C1 segment of cervical spinal cord (tissue), 14 donors: ENCODE measurements at places on chromosomes 5 and 9.
A peak's percentile ranks its signal among the peaks of the same experiment; 100 is the strongest.

- no peak for DNase-seq
These were observed 57.3 kb upstream of the TAF11L2 start for GRCh38 chr5:17440766-17441165.

DNA sequence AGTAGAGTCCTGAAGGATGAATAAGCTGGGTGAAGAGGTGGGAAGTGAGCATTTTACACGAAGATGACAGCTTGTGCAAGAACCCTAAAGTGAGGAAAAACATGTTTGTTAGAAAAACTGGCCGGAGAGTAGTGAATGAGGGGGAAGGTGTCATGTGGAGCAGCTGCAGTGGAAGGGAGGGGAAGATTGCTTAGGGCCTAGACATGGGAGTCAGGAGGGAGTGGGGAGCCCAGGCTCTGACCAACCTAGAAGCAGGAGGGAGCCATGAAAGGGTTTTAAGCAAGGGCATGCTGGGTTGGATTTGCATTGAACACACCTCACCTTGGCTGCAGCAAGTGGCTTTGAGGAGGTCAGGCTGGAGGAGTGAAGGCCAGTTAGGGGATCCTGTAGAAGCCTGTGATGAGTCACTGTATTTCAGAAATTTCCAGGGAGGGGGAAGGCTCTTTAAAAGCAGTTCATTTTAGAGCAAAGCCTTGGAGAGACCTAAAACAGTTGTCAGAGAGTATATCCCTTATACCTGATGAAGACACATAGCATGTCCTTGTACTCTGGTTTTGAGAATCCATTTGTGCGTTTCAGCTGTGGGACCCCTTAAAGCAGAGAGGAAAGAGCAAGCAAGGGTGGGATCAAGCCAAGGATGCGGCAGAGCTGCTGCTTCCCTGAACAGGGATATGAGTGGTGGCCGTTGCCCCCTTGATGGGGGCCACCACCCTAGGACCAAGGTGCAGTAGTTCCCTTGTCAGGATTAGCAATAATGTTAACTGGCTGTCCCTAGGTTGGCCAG lies 45.4 kb downstream of the ANGPTL2 start:
- no peak for DNase-seq

- no peak for DNase-seq
These were observed 213.0 kb downstream of the FSTL4 start for GRCh38 chr5:133399247-133399891.

GRCh38 chr9:127972236-127972871 lies 8.4 kb downstream of the EEIG1 start:
- DNase-seq = peak; percentile 75

DNA sequence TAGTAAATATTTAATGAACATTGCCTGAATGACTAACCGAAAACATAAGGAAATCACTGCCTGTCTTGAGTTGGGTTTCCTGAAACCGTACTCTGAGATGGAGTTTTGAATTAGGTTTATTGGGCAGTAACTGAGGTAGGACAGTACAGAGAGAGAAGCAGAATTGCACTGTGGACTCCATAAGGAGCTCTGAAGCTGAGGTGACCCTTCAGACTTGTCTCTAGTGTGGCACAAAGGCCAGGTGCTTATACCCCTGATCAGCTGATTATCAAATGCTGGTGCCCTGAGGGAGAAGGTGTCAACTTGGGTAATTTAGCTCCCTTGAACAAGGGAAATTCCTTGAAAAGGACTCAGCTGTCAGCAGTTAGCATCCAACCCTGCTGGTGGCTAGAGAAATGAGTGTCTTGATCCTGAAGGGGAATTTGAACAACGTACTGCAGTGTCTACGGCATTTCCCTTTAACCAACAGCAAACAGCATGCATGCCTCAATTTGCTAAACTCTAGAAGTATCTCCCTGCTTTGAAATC lies 135.0 kb upstream of the SMARCA2 start:
- no peak for DNase-seq

DNA sequence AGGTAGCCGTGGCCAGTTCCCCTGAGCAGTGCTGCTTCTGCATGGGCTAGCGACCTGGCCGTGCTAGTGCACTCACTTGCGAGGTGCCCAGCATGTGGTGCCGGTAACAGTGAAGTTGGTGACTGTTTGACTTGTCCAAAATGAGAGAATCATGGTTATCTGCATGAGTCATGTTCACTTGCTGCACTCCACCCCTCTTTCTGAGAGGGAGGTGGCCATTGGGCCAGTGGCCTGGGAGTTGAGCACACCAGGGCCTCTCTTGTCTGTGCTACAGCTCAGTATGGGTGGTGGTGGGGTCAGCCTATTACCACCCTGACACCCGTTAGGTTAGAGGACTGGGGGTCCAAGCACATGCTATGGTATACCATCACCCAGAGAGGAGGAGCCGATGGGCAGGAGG lies 55.4 kb upstream of the GARNL3 start:
- DNase-seq = no peak

DNA sequence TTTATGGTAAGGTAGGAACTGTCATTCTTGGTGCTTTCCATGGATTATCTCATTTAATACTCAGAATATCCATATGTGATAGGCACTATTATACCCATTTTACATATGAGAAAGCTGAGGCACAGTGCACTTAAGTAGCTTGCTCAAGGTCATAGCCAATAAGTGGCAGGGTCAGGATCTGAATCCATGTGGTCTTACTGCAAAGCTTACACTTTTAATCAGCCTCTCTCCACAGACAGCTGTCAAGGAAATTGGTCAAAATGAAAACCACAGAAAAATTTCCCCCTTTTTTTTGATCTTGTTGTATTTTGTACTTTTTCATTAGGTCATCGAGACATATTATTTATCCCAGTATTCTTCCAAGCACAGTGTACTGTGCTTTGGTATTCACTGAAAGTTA lies 78.5 kb downstream of the ERCC6L2 start:
- no peak for DNase-seq

GRCh38 chr9:123362856-123363255 lies 6.9 kb downstream of the CRB2 start:
- DNase-seq = no peak

DNA sequence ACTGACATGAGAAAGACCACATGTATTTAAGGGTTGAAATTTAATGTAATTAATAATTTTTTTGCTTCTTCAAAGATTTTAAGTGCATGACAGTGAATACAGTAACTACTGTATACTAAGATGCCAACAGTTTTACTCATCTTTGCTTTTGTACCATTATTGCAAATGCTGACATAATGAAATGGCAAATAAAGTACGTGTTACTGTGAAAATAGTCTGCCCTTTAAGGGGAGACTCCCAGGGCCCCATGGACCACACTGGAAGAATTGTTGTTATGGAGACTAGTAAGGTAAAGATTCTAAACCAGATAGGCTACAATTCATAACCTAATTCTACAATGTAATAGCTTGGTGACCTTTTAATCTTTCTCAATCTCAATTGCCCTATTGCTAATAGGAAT lies 84.7 kb downstream of the NR3C1 start:
- DNase-seq = no peak

- DNase-seq = no peak
These were observed 276.0 kb upstream of the MPDZ start for GRCh38 chr9:13555516-13555915.

DNA sequence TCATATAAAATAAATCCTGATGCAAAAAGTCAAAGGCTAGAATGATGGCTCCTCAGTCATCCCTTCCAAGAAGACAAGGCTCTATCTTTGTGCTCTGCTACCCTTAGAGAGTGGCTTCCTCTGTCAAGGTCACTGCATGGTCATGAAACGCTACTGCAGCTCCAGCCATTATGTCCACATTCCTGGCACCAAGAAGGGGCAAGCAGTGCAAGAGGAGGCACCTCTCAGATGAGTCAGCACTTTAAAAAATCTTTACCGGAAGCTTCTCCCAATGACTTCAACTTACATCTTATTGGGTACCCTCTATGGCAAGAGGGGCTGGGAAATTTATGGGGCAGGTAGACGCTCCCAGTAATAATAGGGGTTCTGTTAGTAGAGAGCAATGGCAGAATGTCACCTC lies 129.5 kb upstream of the CPEB4 start:
- no peak for DNase-seq

DNA sequence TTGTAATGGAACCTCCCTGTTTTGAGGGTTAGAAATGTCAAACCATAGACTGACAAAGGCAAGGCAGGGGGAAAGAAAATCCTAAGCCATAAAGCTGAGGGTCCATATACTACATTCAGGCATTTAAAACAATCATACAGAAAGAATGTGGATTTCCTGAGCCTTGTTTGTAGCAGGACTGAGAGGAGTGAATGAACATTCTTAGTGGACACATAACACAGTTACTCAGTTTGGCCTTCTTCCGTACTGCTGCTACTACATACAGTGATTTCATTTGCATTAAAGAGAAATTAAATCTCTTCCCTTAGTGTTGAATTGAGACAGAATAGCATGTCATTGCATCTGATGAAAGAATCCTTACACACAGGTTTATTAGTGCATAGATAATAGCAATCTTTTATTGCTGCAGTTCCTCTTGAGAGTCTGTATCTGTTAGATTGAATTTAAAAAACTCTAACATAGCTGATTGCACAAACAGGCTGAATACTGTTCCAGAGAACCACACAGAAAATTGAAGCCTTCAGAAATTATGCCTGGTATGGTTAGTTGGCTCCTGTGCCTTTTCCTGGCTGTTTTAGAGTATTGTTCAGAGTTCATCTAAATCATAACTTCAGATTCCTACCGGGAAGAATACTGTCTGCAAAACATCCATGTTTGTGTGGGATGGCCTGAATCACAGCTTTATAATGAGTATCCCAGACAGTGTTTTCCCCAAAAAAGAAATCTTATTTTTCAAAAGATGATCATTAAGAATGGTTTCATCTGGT lies 2.0 kb upstream of the MTX3 start:
- no peak for DNase-seq
